ENCODE measurements at places on chromosomes 7 and 10.

DNA sequence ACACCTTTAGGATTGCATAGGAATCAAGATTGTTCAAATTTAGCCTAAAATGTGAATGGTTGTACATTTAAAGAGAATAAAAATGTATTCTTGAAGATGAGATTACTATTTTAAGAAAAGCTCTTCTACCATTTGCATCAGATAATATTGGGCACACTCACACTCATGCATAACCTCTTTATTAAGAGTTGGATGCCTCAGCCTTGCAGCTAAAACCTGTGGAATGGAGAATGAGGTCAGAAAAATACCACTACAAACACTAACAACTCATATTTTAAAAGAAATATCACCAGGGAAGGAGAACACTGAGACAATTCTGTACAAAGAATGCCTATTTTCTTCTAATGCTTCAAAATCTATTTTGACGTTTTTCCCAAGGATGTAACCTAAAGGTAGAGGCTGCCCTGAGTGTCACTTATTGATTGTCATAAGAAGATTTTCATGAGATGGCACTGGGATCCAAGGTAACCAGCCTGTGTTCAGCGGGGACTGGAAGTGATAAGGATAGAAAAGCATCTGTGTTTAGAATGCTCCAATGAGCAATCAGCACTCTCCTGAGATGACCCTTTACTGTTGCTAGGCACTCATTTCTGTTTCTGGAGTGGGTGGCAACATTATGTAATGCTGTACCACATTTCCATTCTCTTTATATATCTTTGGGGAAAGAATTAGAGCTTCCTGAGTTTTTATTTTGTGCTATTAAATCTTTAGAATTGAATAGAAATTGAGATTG is 26.6 kb downstream of the REEP3 start:
- no peak for DNase-seq

DNA sequence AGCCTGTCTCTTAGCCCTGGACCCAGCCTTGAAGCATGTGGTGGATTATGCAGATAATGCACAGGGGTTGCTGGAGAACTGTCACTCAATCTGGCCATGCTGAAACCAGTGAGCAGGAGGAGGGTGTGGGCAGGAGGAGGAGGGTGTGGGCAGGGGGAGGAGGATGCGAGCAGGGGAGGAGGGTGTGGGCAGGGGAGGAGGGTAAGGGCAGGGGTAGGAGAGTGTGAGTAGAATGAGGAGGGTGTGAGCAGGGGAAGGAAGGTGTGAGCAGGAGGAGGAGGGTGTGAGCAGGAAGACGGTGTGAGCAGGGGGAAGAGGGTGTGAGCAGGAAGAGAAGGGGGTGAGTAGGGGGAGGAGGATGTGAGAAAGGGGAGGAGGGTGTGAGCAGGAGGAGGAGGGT is 18.8 kb downstream of the CAMK2B start:
- peak; percentile 1 for DNase-seq

- DNase-seq = no peak
These were observed 37.6 kb downstream of the PPIF start for GRCh38 chr10:79384773-79385391.

DNA sequence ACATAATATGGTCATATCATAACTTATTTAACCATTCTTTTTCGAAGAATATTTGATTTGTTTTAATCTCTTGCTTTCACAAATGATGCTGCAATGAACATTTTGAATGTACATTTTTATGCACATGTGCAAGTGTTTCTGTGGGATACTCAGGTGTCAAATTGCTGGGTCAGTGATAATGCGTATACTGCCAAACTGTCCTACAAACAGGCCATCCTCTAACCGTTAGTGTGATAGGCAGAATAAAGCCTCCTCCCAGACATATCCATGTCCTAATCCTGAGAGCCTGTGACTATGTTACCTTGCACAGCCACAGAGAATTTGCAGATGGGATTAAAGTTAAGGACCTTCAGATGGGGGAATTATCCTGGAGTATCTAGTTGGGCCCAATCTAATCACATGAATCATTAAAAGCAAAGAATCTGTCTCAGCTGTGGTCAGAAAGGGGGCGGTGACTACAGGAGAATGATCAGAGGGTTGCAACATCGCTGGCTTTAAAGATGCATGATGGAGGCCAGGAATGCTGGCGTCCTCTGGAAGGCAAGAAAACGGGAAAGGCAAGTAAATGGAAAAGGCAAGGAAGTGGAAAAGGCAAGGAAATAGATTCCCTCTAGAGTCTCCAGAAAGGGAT is 46.7 kb downstream of the FZD1 start:
- no peak for DNase-seq

DNA sequence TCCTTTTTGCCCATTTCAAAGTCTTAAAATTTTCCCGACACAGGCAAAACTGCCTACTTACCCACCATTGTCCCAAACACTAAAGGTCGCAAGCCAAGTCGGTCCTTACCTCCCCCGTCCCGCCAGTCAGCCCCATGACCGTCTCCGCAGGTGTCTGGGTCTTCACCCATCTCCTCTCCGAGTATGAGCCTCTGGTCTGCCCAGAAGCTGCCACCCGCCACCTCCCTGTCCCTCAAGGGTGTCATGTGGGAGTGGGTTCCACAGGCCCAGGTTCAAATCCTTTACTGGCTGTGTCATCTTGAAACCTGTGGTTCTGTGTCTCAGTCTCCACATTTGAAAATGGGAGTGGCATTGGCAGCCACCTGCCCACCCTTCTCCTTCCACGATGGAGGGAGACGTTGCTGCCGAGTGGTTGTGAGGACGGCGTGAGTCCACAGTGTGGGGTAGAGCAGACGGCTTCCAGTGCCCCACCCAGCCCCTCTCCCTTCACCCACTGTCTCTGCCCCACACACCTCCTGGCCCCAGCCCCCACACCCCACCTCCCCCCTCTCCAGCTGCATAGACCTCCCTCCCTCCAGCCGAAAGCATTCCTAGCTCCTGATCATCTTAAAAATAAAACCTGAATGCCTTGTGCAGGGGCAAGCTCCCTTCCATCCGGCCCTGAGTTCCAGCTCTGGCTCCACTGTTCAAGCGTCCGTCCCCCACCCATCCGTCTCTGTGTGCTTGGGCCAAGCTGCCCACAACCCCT is 35.3 kb downstream of the FOXL3 start:
- DNase-seq = no peak

GRCh38 chr10:79446758-79447084 is 1.3 kb upstream of the ZCCHC24 start:
- DNase-seq = no peak

DNA sequence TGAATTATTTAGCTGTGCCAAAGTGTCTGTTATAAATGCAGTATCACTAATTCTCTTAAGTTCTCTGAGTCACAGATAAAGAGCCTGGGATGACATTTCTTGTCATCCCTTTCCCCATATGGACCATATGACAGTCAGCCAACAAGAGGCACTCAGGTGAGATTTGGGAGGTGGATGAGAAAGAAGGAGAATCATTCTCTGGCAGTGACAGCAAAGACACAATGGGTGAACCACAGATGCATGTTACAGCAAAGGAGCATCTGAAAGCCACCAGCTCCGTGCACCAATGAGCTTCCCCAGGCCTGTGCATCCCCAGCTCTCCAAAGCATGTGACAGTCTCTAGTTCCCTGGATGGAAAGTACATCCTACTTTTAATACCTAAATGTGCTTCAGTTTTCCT is 10.8 kb downstream of the GIMAP6 start:
- DNase-seq = no peak

DNA sequence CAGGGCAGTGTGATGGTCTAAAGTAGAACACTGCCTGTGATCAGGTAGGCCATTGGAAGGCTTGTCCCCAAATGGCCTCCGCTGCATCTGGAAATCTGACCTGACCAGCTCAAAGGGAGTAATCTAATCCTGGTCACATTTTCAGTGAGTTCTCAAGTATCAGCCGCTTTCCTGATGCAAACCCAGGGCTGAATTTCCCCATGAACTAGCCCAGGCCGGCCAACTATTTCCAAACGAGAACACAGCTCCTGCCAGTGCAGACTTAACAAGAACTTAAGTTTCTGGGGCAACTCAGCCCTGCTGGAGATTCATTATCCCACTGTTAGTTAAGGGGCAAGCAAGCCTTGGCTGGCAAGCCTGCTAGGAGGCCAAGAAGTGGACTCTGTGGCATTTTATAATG is 59.6 kb upstream of the FAM180A start:
- no peak for DNase-seq

DNA sequence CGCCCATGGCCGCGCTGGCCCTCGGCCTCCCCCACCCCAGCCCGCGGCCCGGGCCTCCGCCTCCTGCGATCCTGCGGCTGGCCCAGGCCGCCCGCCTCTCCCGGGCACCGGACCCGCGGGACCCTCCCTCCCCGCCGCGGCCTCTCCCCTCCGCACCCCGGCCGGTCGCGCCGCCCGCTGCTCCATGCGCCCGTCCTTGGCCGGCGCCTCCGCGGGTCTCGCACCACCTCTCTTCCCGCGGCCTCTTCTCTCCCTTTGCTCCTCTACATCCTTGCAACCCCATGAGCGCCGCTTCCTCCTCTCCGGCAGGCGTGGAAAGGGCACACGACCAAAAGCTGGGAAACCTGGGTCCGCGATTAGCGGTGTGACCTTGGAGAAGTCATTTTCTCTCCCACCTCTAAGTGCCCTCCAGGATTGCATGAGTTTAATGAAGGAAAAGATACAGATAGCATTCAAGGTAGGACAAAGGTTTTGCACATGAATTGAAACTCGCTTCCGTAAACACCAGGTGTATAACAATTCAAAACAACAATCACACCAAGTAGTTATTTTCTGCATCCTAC is 448 bp upstream of the SRPK2 start:
- peak; percentile 46 for DNase-seq

DNA sequence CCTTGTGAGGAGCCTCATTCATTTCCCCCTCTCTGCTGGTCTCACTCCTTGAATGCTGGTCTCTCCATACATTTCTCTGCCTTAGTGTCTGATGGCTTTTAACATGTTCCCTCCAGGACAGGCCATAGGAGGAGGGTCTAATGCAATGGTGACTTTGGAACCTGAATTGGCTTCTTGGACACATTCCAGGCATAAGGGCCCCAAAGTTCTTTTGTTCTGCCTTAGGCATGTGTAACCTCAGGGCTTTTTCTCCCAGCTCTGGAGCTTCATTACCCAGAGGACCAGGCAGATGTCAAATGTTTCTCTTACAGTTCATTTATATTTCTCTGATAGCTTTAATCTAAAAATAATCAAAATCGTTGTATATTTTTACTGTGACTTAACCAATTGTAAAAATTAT is 162.6 kb downstream of the SDK1 start:
- DNase-seq = no peak

DNA sequence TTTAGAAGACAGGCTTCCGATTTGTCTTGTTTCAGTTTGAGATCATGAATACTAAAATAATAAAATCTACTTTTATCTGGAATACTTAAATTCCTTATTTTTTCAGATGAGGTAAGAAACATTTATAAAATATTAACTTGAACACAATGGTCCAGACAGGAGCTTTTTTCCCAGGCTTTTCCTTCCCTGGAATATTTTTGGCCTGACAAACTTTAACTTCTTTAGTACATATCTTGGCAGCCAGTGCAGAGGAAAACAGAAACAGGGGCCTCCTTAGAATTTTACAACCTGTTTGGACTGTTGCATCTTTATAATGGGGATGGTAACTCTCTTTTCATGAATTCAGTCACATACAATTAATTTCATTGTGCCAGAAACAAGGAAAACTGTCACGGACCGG is 41.4 kb downstream of the NRP1 start:
- DNase-seq = no peak

DNA sequence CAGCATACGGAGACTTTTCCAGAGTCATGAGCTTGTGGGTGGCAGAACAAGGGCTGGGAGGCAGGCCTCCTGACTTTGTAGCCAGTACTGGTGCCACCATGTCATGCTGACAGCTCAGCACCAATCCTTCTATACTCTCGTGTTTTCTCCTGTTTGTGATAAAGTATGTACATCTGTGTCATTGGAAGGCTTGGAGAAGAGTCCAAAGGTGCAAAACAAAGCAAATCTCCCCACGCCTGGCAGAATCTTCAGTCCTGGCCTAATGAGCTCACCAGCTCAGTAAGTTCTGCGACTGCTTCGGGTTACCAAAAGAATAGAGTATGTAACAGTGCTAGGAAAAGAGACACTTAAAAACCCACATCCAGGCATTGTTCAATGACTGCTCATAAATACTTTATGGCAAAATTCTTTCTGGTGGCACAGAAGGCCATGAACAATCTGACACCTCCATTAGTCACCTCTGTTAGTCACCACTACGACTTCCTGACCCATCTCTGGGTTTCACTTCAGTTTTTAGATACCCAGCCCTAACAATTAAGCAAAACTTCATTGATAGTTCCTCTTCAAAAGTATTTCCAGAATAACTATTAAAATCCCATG is 24.5 kb downstream of the STEAP1 start:
- DNase-seq = peak; percentile 16

- DNase-seq = no peak
These were observed 40.1 kb downstream of the ZNF467 start for GRCh38 chr7:149733131-149733923.

DNA sequence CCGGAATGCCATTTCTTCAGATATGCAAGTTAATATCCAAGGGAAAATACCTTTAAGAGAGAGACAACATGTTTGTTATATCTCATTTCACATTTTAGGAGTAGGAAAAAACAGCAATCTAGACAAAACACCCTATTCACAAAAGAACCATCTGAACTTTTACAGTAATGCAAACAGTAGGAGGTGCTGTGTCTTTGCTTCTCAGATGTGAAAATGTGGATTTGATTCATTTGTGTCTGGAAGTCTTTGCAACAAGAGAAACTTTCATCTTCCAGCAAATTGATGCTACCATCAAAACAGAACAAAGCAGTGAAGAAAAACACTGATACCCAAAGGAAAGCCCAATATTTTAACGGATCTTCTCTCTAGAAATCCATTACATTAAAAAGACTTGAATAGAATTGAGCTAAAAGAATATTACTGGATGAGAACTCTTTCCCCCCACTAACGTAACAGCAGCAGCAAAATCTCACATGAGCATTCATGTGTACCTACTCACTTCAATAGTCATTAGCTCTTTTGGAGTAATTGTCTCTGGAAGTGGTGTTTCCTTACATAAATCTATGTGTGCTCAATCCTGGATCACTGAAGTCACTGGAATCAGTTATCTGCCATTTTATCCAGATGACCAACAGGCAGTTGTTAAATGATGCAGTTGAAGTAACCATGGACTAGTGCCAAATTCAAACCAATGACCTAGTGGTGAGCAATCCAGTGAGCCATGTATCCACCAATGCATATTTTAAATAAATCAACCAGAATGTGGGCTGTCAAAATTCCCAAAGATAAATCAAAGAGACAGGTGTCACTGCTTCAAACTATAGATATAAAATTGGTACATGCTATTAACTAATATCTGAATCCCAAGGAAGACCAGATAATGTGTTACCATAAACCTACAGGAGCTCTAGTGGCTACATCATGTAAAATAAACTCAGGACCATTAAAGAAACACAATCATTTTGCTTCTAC is 1.8 kb downstream of the SEMA3C start:
- DNase-seq = no peak

All from activated CD4-positive, alpha-beta T cell treated with anti-CD3 and anti-CD28 coated beads for 48 hours (primary cell).